ENCODE measurements at places on chromosomes 13 and 19.
A peak's percentile ranks its signal among the peaks of the same experiment; 100 is the strongest.

- no peak for DNase-seq
Observed at GRCh38 chr19:43748205-43748594, 6.6 kb downstream of the SMG9 start.

GRCh38 chr13:36310417-36311108, 12.9 kb upstream of the CCDC169 start:
- peak; percentile 12 for DNase-seq

GRCh38 chr19:5181329-5181728, 159.3 kb downstream of the PTPRS start:
- DNase-seq = no peak

- peak; percentile 87 for DNase-seq
Observed at GRCh38 chr13:94239135-94239534, 240.3 kb downstream of the DCT start.

DNA sequence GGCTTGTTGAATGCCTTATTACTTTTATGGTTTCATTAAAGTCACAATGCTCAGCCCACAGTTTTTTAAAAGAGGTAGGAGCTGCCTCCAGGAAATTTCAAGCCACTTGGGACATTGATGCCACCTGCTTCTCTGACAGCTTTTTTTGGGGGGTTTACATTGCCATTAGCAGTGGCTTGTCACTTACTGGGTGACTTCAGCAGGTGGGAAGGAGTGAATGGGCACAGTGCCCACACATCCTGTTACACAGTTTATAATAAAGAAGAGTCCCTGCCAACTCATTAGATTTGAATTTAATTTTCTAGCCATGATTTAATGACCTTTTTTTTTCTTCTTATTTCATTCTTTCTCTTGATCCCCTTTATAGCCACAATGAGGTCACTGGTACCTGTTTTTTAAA, 61.0 kb downstream of the NHLRC3 start:
- DNase-seq = no peak

- peak; percentile 43 for DNase-seq
Observed at GRCh38 chr13:23922005-23922932, 25.0 kb upstream of the C1QTNF9B start.

DNA sequence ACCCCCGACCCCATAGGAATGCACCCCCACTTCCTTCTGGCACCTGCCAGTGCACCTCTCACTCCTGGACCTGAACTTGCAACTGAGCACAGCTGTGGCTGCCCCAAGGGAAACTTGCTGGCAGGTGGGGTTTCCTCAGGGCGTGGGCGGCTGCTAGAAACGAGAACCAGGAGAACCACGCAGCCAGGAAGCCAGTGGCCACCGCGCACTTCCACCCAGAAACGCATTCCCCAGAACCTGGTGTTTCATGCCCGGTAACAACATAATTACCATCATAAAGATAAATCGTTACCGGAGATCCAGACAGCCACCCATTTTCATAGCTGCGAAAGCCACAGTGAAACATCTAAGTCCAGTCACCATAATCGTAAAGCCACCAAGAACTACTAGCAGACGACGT, 75.2 kb upstream of the C13orf46 start:
- DNase-seq = no peak

DNA sequence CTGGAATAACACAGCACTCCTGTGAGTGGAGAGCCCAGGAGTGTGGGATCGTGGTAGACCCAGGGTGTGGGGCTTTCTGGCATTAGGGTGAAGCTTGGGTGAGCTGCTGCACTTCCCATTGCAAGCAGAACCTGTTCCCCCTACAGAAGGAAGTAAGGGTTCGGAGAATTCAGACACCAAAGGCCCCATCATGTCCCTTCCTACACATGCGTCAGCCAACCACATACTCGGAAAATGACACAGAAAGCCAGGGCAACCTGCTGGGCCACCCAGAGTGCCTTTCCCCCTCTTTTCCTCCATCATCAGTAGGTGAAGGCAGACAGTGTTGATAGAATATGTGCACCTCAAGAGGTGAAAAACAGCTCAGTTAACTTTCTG, 42.9 kb downstream of the GGACT start:
- DNase-seq = no peak

GRCh38 chr13:66359910-66360552, 870.1 kb downstream of the PCDH9 start:
- DNase-seq = no peak

DNA sequence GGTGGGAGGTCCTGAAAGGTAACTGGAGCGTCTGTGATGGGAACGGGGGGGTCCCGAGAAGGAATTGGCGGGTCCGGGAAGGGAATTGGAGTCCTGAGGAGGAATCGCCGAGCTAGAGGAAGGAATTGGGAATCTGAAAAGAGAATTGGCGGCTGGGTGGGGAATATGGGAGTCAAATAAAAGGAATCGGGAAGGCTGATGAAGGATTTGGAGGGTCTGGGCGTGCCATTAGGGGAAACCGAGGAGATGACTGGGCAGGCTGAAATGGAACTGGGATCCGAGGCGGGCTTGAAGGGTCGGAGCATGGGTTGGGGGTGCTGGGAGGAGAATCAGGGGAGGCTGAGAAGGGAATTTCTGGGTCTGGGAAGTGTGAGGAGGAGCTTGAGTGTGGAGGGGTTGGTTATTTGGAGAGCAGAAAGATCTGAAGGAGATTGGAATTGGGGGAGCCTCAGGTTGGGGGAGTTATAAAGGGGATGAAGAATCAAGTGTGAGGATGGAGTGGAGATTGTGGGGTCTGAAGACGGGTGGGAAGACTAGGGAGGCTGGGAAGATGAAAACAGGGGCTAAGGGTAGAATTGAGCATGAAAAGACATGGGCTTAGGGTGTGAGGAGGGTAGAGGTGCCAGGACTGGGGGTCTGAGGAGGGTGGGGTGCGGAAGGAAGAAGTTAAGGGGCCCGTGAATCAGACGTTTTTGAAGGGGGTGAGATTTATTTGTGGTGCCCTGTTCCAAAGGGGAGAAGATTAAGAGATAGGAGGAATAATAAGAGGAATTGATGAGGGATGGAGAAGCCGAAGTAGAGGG, 718 bp downstream of the ACTN4 start:
- DNase-seq = no peak

DNA sequence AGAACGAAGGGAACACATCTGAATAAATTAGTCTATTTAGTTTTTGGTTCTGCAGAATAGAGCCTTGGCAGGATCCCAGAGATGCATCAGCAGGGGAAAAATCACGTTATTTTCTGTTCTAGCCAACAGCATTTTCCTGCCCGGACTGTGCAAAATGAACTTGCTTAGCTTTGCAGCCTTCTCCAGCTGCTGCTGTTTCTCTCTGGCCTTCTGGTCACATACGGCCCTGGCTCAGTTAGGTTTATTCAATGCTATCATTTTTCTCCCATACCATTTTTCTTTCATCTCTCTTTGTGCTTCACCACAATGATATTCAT, 110.4 kb upstream of the KL start:
- peak; percentile 43 for DNase-seq

- no peak for DNase-seq
Observed at GRCh38 chr19:51387924-51388389, at the start of gene LIM2. Gene LIM2 (minus strand): TSS chr19:51387974. CDS start chr19:51387443, 531 bp downstream.

DNA sequence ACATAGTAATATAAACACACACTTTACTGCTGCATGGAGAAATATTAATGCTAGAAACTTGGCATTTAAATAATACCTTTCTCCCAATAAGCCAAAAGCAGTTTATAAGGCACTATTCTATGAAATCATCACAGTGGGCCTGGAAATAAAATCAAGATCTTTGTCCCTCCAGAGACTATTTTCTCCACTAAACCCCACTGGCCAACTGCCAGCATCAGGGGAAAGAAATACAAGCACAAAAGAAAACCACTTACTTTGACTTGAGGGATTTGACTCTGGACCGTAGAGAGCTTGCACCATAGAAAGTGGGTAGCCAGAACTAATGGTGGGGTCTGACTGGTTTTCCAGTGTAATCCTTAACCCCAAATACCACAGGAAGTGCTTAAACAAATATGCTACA, 71.9 kb downstream of the DCLK1 start:
- no peak for DNase-seq

GRCh38 chr19:44943801-44944249, 1.8 kb downstream of the APOC4 start:
- no peak for DNase-seq

- no peak for DNase-seq
Observed at GRCh38 chr13:24893863-24894262, 129.9 kb downstream of the RNF17 start.

GRCh38 chr13:105783261-105783660, 752.2 kb downstream of the EFNB2 start:
- no peak for DNase-seq

GRCh38 chr19:9523885-9524474, 14.5 kb downstream of the ZNF426 start:
- DNase-seq = no peak

- DNase-seq = no peak
Observed at GRCh38 chr19:35845215-35846037, 6.9 kb downstream of the NPHS1 start.

DNA sequence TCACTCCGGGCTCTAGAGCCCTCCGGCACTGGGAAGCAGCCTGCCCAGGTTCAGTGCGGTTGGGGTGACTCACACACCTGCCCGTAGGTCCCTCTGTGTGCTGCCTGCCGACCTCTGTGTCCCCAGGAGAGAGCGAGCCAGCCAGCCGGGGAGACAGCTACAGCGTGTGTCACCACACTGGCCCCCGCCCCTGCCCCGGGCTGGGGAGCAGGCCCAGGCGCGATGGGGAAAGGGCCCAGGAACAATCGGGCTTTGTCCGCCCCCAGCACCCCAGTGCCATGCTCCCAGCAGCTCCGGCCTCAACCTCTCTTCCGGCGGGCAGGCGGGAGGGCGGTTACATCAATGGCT, at the start of gene KLK6:
Gene KLK6 (minus strand): TSS at position 179 of the 348 bp plus-strand sequence. CDS start 1,487 bp downstream, outside the sequence.
- no peak for DNase-seq

- DNase-seq = no peak
Observed at GRCh38 chr19:28563964-28564921, 648.7 kb downstream of the UQCRFS1 start.

GRCh38 chr13:37168926-37169325, 63.5 kb upstream of the CSNK1A1L start:
- no peak for DNase-seq

GRCh38 chr13:36979361-36980050, 19.6 kb downstream of the ALG5 start:
- DNase-seq = peak; percentile 31

GRCh38 chr19:31326329-31327028, 22.8 kb downstream of the TSHZ3 start:
- no peak for DNase-seq

GRCh38 chr13:26895081-26895807, 134.7 kb upstream of the GPR12 start:
- DNase-seq = no peak

DNA sequence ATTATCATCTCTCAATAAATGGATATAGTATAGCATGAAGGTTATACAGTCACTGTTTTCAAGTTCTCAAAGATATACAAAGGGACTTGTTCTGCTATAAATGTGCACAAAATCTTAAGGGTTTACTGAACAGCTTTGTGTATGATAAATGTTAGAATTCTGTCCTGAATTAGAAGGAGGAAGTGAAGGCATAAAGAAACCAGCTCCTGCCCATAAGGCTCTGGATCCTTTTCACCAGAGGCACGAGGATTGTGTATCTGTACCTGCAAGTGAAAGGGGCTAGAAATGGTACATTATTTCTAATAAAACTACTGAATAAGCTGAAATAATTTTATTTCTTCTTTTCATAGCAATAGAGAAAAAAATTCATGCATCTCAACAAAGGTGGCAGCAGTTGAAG, 32.4 kb downstream of the PHF11 start:
- no peak for DNase-seq

DNA sequence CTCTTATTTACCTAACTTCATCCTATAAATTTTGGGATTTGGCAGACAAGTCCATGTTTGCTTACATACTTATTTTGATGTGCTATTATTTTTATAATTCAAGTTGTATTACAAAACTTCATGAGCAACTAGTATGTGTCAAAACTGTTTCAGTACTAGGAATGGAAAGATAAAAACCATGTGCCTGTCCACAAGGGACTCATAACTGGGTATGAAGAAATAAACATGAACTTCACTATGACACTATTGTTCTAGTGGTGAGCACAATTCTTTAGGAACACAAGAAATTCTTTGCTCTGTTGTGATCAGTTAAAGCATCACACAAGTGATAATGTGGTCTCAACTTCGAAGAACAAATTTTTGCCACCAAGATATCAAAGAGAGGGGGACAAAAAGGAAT, 97.5 kb upstream of the FBXL3 start:
- no peak for DNase-seq

DNA sequence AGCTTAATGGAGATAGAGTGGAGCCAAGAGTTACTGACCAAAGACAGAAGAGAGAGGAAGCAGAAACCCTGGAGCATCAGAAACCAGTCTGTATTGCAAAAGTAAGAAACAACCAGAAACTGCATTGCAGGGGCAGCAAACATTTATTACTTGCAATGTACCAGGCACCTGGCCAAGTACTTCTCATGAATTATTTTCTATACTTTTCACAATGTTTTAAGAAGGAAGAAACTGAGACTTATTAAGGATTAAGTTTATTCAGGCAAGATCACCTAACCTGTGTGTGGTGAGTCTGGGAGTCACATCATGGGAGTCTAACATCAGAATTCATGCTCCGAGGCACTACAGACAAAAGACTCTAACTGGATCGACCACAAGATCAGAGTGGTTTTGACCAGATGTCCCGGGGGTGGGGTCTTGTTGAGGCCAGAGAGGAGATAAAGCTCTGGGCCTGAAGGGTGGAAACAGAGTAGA, 47.4 kb downstream of the TNFRSF19 start:
- DNase-seq = peak; percentile 97

- no peak for DNase-seq
Observed at GRCh38 chr19:1284293-1284978, 1.2 kb upstream of the EFNA2 start.

DNA sequence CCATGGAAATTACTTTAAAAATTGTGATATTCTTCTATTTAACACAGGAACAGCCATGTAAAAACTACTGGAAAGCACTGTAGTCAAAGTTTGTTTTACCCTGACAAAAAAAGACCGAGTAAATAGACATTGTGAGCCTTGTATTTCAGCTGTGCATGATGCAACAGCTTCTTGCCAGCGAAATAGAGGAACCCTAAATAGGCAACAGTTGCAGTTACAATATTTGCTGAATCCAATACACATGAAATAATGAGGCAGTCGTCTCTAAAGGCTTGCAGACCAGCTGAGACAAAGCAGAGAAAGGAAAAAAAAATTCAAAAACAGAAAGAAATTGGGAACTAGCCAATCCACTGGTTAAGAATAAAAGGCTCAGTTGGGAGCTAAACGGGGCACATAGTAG, 1001.1 kb downstream of the OLFM4 start:
- DNase-seq = no peak

GRCh38 chr13:26509491-26509890, 48.0 kb upstream of the WASF3 start:
- no peak for DNase-seq
